ENCODE measurements at places on chromosomes 11 and 22. TPM values are rescaled to one million over a fixed set of nuclear protein-coding genes. Genes with fewer than 3 reads are reported as not detected.
A peak's percentile ranks its signal among the peaks of the same experiment; 100 is the strongest.

The OLFML1 gene
- 2.2 TPM for total RNA-seq

The GALNT18 gene
- 5.7 TPM for total RNA-seq

The TENM4 gene
- 0.08 TPM for total RNA-seq

The LRRC10B gene
- total RNA-seq, result not detected

- no peak for DNase-seq
These were observed 12.9 kb downstream of the CHEK1 start for GRCh38 chr11:125637840-125638239.

GRCh38 chr11:19861171-19861570, 148.5 kb downstream of the NAV2 start:
- no peak for DNase-seq

- no peak for DNase-seq
These were observed 27.7 kb downstream of the MICAL2 start for GRCh38 chr11:12137938-12138731.

- DNase-seq, result no peak
These were observed 192.1 kb downstream of the LUZP2 start for GRCh38 chr11:24688981-24689380.

DNA sequence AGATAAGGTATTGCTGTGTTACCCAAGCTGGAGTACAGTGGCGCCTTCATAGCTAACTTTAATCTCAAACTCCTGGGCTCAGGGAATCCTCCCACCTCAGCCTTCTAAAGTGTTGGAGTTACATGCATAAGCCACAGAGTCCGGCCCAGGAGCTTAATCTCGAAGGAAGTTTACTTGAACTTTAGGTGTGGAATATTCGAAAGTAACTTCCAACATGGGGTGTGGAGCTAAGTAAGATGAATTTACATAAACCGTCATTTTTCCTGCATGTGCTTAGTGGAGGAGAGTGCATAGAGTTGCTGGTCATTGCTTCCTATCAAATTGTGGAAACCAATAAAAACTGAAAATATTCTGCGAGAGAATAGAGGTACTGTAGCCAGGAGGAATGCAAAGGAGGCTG, 1.5 kb downstream of the ATG13 start:
- DNase-seq, result no peak

GRCh38 chr11:130964058-130964792, 47.9 kb upstream of the SNX19 start:
- DNase-seq, result no peak

GRCh38 chr11:112795142-112795815, 165.9 kb upstream of the NCAM1 start:
- DNase-seq, result no peak

GRCh38 chr11:86174101-86175046, 70.2 kb upstream of the EED start:
- DNase-seq, result peak; percentile 84

GRCh38 chr11:68963779-68964178, 17.0 kb downstream of the MRGPRD start:
- no peak for DNase-seq

- DNase-seq, result no peak
These were observed 148.1 kb downstream of the DYNC2H1 start for GRCh38 chr11:103257360-103257759.

GRCh38 chr11:127890030-127890615, 697.2 kb downstream of the ETS1 start:
- DNase-seq, result no peak

GRCh38 chr11:11481371-11481770, 128.3 kb upstream of the CSNK2A3 start:
- no peak for DNase-seq
